H1 (cell line): ENCODE measurements at places on chromosomes 1 and 21. TPM values are rescaled to one million over a fixed set of nuclear protein-coding genes. Genes with fewer than 3 reads are reported as not detected.
A peak's percentile ranks its signal among the peaks of the same experiment; 100 is the strongest.

DNA sequence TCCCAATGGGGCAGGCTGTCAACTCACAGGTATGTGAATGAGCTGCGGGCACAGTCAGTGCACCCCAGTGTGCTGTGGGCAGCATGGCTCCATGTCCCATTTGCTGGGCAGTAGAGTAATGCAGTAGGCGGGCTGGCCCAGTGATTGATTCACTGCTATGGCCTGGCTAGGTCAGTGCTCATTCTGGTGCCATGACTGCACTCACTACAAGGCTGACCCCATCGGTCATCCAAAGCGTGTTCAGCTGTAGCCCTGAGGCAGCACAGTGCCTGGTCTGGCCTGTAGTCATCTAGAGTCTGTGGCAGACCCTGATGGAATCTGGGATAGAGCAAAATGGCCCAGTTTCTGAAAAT is 7.4 kb downstream of the HYI start:
- no peaks in the 10 kb centered on the region for H3K27me3 ChIP-seq
- H3K4me3 ChIP-seq = no peak overlapping the region
- H3K4me1 ChIP-seq = no peaks in the 10 kb centered on the region
- H3K27ac ChIP-seq = no peak overlapping the region
- H3K36me3 ChIP-seq = peaks cover 27% of the 10 kb centered on the region
- no peak for DNase-seq

- no peak overlapping the region for H3K4me3 ChIP-seq
- no peaks in the 10 kb centered on the region for H3K4me1 ChIP-seq
- no peak for DNase-seq
- H3K27me3 ChIP-seq = no peaks in the 10 kb centered on the region
- no peak overlapping the region for H3K27ac ChIP-seq
Measured at GRCh38 chr1:65469126-65469888, 48.8 kb downstream of the LEPR start.

DNA sequence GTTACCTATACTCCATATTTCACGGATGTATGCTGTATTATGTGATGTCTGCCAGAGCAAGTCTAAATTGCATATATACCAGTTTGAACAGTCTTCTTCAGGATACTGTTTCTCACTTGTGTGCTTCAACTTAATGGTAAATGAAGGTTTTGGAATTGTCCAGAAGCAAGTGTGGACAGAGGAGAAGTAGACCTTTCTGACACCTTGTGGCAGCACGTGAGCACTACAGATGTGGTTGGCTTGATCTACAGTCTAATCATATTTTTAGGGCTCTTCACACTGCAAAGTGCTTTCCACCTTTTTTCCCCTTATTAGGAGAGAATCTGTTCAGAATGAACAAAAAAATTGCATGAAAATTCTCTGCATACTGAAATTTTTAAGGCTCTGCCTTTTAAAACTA is 10.9 kb downstream of the MORC3 start:
- no peak overlapping the region for H3K27ac ChIP-seq
- no peaks in the 10 kb centered on the region for H3K4me1 ChIP-seq
- no peak for DNase-seq
- no peaks in the 10 kb centered on the region for H3K36me3 ChIP-seq

DNA sequence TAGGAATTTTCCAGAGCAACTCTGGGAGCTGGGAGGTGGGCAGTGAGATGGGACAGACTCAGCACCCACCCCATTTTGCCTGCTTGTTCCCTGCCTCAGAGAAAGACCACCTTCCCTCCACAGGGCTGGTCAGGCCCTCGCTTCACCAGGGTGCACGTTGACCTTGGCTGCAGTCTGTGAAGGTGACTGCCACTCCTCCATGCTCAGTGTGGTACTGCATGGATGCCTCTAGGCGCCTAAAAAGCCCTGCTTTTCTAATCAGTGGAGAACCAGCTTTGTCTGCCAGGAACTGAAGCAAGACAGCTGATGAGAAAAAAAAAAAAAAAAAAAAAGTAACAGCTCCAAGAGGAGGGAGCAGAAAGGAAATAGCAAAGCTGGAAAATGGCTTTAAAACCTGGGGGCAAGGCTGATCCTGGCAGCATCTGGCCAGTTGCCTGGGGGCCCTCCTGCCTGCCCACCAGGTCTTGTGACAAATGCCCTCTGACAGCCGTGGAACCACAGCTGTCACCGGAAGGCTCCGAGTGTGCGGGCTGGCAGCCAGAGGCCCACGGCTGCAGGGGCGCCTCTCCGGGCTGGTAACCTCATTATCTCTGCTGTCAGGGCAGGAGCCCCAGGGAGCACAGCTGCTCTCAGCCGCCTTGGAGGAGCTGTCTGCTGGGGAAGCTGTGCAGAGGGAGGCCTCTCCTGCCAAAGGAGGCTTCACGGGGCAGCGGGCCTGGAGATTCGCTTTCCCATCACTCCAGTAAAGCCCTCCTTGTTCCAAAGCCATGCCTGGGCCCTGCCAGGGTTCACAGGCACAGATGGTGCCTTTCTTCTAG is 13.7 kb downstream of the KIAA1614 start:
- H3K36me3 ChIP-seq = no peaks in the 10 kb centered on the region
- no peak overlapping the region for H3K27ac ChIP-seq
- H3K27me3 ChIP-seq = no peaks in the 10 kb centered on the region
- peaks cover 51% of the 10 kb centered on the region for H3K4me1 ChIP-seq
- no peak for DNase-seq

GRCh38 chr1:26626994-26627393 is 68.8 kb upstream of the ARID1A start:
- H3K27ac ChIP-seq = no peak overlapping the region
- no peaks in the 10 kb centered on the region for H3K27me3 ChIP-seq
- H3K4me1 ChIP-seq = no peaks in the 10 kb centered on the region
- H3K4me3 ChIP-seq = no peak overlapping the region

GRCh38 chr1:172344444-172344843 is 76.0 kb upstream of the C1orf105 start:
- H3K4me3 ChIP-seq = no peak overlapping the region
- peaks cover 4% of the 10 kb centered on the region for H3K4me1 ChIP-seq
- H3K27me3 ChIP-seq = no peaks in the 10 kb centered on the region

GRCh38 chr1:151124763-151125403 is 21.5 kb downstream of the SEMA6C start:
- no peak for DNase-seq
- peaks cover 2% of the 10 kb centered on the region; the same call in 1 of the 2 replicates for H3K4me1 ChIP-seq
- no peak overlapping the region for H3K27ac ChIP-seq
- H3K36me3 ChIP-seq = no peaks in the 10 kb centered on the region
- no peak overlapping the region for H3K4me3 ChIP-seq
- no peaks in the 10 kb centered on the region for H3K27me3 ChIP-seq

- no peaks in the 10 kb centered on the region for H3K36me3 ChIP-seq
- no peak for DNase-seq
- H3K27ac ChIP-seq = no peak overlapping the region
- no peaks in the 10 kb centered on the region for H3K27me3 ChIP-seq
- H3K4me1 ChIP-seq = no peaks in the 10 kb centered on the region
Measured at GRCh38 chr21:29236201-29236600, 62.5 kb upstream of the BACH1 start.

- no peak overlapping the region for H3K4me3 ChIP-seq
- H3K27me3 ChIP-seq = no peaks in the 10 kb centered on the region
- H3K27ac ChIP-seq = no peak overlapping the region
- no peak for DNase-seq
- no peaks in the 10 kb centered on the region for H3K4me1 ChIP-seq
Measured at GRCh38 chr1:35564884-35565741, 7.5 kb downstream of the NCDN start.

- no peaks in the 10 kb centered on the region for H3K27me3 ChIP-seq
- H3K4me1 ChIP-seq = no peaks in the 10 kb centered on the region; the same call in none of the 2 replicates
- H3K27ac ChIP-seq = no peak overlapping the region
- H3K36me3 ChIP-seq = peaks cover 18% of the 10 kb centered on the region
Measured at GRCh38 chr1:114104949-114105348, 48.7 kb downstream of the SYT6 start.

DNA sequence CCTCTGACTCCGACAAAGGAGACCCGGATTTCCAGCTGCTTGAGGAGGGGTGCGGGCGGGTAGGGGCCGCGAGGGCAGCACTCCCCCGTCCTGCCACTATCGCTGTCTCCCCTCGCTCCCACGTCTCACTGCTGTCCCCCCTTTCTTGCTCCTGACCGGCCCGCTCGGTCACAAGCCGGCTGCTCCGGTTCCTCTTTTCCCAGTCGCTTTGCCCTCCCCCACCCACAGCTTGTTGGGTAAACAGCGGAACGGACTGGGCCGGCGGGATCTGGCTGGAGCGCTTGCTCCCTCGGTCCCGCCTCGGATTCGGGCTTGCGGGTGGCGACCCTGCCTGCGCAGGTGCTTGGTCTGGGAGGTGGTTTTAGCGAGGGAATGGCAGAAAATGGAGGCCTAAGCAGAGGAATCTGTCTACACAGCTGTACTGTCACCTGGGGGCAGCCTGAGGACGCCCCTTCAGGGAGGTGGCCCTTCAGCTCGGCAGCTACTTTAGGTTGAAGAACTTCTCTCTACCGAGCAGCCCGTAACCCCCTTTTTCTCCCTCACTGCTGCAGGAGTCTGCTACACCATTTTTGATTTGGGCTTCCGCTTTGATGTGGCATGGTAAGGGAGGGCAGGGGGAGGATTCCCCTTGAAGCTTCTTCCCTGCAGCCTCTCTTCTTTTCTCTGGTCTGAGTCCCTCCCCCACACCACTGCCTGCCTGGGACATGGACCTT is 645 bp downstream of the ATP6V0B start:
- H3K27me3 ChIP-seq = no peaks in the 10 kb centered on the region
- DNase-seq = no peak
- H3K4me1 ChIP-seq = peaks cover 20% of the 10 kb centered on the region
- H3K36me3 ChIP-seq = peaks cover 2% of the 10 kb centered on the region; the same call in 1 of the 2 replicates
- H3K4me3 ChIP-seq = peak overlapping the region; percentile 79

DNA sequence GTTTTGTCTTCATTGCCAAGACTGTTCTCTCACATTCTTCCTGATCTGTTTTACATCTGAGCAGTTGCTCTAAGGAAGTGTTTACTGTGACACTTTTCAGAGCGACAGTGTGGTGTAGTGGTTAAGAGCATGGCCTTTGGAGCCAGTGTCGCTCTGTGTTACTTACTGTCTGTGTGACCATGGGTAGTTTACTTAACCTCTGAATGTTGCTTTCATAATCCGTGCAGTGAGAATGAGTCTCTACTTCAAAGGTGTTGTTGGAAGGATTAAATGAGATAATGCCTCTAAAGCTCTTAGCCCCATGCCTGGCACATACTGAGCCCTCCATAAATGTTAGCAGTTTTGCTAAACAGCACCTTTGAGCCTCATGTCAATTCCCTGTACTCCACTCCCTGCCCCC is 35.9 kb upstream of the ZFP69B start:
- H3K4me3 ChIP-seq = no peak overlapping the region
- H3K4me1 ChIP-seq = no peaks in the 10 kb centered on the region
- DNase-seq = no peak

- no peak for DNase-seq
- H3K4me1 ChIP-seq = no peaks in the 10 kb centered on the region
- H3K36me3 ChIP-seq = no peaks in the 10 kb centered on the region
- no peaks in the 10 kb centered on the region for H3K27me3 ChIP-seq
Measured at GRCh38 chr1:205395616-205396015, 26.2 kb downstream of the LEMD1 start.

- no peak overlapping the region for H3K27ac ChIP-seq
- no peak for DNase-seq
- no peak overlapping the region for H3K4me3 ChIP-seq
- H3K4me1 ChIP-seq = no peaks in the 10 kb centered on the region
Measured at GRCh38 chr1:192003295-192004077, 154.8 kb upstream of the RGS18 start.

GRCh38 chr1:34619256-34619655 is 135.6 kb upstream of the GJB5 start:
- no peak for DNase-seq
- H3K36me3 ChIP-seq = no peaks in the 10 kb centered on the region
- H3K27me3 ChIP-seq = no peaks in the 10 kb centered on the region; the same call in 1 of the 2 replicates
- H3K4me3 ChIP-seq = no peak overlapping the region

- H3K4me3 ChIP-seq = no peak overlapping the region
- peaks cover 3% of the 10 kb centered on the region for H3K4me1 ChIP-seq
- no peak overlapping the region for H3K27ac ChIP-seq
Measured at GRCh38 chr1:19651141-19651737, 7.1 kb downstream of the NBL1 start.

- DNase-seq = no peak
- no peaks in the 10 kb centered on the region for H3K36me3 ChIP-seq
- H3K27ac ChIP-seq = no peak overlapping the region
- H3K27me3 ChIP-seq = no peaks in the 10 kb centered on the region
- no peak overlapping the region for H3K4me3 ChIP-seq
Measured at GRCh38 chr21:29477941-29478340, 179.2 kb downstream of the BACH1 start.

- no peak overlapping the region for H3K27ac ChIP-seq
- no peaks in the 10 kb centered on the region for H3K27me3 ChIP-seq
- H3K4me3 ChIP-seq = no peak overlapping the region
- no peaks in the 10 kb centered on the region for H3K4me1 ChIP-seq
- H3K36me3 ChIP-seq = peaks cover 34% of the 10 kb centered on the region
Measured at GRCh38 chr1:201989354-201990128, 7.1 kb downstream of the RNPEP start.

DNA sequence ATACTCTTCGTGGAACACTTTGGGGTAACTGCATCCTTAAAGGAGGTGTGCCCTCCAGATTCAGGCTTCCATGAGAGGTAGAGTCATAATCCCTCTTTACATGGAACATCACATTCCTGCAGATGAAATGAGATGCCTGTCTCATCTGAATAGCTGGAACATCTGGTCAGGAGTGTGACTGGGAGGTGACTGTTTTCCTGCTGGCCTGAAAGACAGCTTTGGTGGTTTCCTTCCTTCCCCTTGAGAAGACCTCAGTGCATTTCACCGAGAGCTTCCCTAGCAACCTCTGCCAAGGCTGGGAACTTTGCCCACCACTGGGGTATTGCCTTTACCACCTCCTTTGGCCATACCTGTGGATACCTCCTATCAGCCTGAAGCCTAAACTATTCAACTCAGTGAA is 46.7 kb upstream of the GUCA2A start:
- DNase-seq = no peak
- no peak overlapping the region for H3K27ac ChIP-seq
- peaks cover 2% of the 10 kb centered on the region; the same call in 1 of the 2 replicates for H3K4me1 ChIP-seq
- H3K36me3 ChIP-seq = no peaks in the 10 kb centered on the region; the same call in 1 of the 2 replicates
- no peak overlapping the region for H3K4me3 ChIP-seq
- H3K27me3 ChIP-seq = no peaks in the 10 kb centered on the region

GRCh38 chr1:62433861-62434617 is 2.8 kb upstream of the USP1 start:
- H3K4me3 ChIP-seq = no peak overlapping the region
- no peaks in the 10 kb centered on the region for H3K4me1 ChIP-seq
- no peak for DNase-seq
- H3K36me3 ChIP-seq = no peaks in the 10 kb centered on the region

GRCh38 chr1:70934194-70934961 is 113.2 kb downstream of the PTGER3 start:
- no peak overlapping the region for H3K27ac ChIP-seq
- no peak for DNase-seq
- no peaks in the 10 kb centered on the region for H3K4me1 ChIP-seq
- H3K4me3 ChIP-seq = no peak overlapping the region

Gene TMCO4
- 3.1 and 3.6 TPM in 2 replicates for polyA plus RNA-seq

Gene MROH7
- polyA plus RNA-seq = 0.20 and 0.27 TPM in 2 replicates

Gene FPGT
- polyA plus RNA-seq = 0.80 and 1.3 TPM in 2 replicates

Gene IFFO2
- polyA plus RNA-seq = 6.6 and 13.7 TPM in 2 replicates

Gene LRRC8B
- polyA plus RNA-seq = 18.4 and 18.8 TPM in 2 replicates

Gene VWA1
- 16.0 and 19.5 TPM in 2 replicates for polyA plus RNA-seq

Gene CRB1
- 0.03 TPM in 2 replicates for polyA plus RNA-seq

Gene TNFRSF18
- polyA plus RNA-seq = 2.5 and 2.7 TPM in 2 replicates
